ENCODE measurements at places on chromosomes 11 and 22.

- no peak for DNase-seq
These were observed 812.1 kb downstream of the TBC1D22A start for GRCh38 chr22:47574556-47574955.

- DNase-seq: no peak
These were observed 16.6 kb upstream of the AMPD3 start for GRCh38 chr11:10438458-10438857.

DNA sequence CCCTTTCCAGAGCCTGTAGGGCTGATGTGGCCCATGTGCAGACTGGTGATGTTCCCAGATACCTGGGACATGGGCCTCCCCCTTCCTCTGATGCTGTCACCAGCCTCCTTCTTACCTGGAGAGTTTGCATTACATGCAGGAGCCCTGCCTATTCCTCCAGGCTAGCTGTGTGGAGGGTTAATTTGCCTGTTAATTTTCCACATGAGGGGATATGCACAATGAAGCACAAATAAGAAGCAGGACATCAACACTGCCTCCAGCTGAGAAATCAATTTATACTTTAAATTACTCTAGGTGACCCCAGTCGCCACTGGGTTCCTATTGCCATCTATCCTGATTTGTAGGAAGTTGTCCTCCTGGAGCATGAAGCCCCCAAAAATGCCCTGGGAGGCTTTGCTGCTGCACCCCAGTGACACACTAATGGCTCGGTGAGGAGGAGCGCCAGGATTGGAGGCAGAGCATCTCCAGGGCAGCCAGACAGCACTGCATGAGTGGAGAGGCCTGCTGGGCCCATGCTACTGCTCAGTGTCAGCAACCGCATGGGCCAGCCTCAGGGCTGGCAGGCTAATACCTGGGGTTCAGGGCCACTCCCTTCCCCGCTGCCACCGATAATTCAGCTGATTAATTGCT, 101.6 kb upstream of the USP47 start:
- DNase-seq: no peak

DNA sequence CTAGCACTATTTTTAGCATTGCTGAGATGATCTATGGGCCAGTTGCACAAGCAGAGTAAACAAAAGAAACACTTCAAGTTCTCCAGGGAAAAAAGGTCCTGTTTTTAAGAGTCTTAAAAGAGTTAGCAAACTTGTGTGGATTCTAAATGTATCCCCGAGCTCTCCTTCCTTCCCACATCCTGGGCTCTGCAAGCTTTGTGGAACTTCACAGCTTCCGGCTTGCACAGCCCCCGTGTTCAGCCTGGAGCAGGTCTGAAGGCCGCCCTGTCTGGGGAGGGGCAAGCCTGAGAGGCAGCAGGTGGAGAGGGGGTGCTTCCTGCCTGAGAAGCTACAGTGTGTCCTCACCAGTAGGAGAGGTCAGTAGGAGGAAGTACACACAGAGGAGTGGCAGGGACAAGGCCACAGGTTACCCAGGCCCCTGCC, 35.1 kb upstream of the SUSD2 start:
- no peak for DNase-seq

DNA sequence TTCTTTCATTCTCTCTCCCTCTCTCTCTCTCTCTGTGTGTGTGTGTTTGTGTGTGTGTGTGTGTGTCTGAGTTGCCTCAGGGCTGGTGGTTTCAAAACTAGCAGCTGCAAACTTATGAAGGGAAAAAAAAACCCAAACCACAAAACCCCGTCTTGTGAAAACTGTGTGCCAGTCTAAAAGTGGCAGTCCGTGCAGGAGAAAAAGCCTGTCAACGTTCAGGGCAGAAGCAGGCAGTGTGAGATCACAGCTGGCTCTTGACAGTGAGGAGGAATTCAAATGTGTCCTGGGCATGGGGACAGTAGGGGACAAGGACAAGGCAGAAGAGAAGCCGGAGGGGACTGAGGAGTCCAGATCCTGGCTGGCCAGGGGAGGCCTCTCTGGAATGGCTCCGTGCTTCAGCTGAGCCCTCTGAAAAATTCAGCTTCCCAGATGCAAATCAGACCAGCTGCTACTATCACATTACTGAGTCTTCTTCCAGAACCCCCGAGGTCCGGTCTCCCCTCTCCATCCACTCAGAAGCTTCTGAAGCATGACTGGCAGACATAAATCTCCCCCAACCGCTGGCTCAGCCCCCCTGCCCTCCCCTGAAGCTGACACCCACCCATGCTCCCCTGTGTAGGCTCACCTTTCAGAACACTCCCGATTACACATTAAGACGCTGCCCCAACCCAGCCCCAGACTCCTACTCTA, 31.9 kb downstream of the FLI1 start:
- DNase-seq: peak; percentile 55

DNA sequence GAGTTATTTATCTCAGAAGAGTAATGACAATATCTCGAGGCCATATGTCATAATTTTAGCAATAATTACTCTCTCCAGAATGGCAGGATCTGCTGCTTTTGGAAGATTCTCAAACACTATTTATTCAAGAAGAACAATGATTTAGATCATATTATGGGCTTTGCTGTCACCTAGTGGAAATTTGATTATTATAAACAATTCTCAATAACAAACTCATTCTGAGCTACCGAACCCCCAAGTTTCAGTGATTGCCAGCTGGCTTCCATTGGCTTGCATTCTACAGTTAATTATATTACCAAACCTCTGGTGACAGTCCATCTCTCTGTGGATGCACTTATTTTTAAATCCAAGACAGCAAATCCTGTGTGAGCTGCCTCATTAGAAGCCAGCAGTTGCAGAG, 27.9 kb upstream of the SLC36A4 start:
- no peak for DNase-seq

DNA sequence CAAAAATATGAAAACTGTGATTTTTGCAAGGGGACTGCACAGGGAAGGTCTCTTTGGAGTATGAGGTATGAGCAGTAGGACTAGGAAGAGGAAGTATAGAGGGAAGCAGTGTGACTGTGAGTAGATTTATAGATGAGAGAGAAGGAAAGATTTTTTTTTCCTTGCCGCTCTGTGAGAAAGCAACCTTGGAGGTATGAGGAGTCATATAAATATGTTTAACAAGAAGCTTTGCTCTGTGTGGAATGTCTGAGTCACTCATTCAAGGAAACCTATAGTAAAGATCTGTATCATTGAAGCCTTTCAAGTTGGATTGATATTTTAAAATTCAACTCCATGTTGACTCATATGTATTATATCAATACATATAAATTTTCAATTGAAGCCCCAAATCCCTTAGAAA, 26.2 kb downstream of the DNHD1 start:
- no peak for DNase-seq

GRCh38 chr11:72543849-72544542, 109.7 kb upstream of the CLPB start:
- DNase-seq: no peak

DNA sequence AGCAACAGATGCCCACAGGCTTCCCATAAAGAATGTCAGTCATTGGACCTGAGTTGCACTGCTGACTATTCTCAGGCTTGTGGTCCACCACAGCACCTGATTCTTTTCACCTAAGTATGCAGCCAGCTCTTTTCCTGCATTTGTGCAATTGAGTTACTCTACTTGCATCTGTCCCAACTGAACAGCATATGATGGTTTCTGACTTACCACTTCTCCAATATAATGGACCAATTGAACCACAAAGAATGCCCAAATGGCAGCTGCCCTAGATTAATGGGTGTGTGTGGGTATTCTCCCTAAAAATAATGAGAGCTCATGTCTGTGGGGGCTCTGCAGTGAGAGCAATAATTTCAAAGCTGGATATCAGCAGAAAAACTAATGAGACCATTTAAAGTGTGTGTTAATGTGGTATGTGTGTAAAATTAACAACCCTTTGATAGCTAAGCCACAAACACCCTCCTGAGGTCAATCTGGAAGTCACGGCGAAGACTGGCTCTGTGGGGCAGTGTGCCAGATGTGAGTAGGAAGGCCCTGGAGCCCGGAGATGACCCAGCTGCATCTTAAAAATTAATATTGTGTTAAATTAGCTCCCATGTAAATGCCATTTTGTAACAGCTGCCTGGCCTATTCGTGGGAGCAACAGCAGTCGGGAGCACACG, 43.8 kb downstream of the SC5D start:
- DNase-seq: no peak

- no peak for DNase-seq
These were observed 83.9 kb downstream of the OR5AK2 start for GRCh38 chr11:57072640-57073039.

GRCh38 chr11:69231466-69232018, 62.4 kb upstream of the MYEOV start:
- no peak for DNase-seq

GRCh38 chr11:23252426-23252825, 392.2 kb upstream of the CCDC179 start:
- no peak for DNase-seq

DNA sequence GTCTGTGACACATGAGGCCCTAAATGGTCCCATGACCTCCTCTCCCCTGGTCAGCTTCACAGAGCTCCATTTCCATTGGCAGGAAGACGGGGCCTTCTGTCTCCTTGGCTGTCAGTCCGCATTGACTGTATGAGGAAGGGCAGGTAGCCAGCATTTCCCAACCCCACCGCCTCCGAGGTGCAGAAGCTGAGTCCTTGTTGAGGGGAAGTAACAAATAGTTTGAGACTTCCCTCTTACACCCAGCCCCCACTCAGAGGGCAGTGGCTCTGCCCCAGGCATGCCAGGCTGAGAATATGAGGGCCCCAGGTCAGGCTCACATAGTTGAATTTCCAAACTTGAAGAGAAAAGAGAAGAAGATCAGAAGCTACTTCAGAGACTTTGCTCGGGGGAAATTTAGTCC, 611.1 kb downstream of the BRD1 start:
- DNase-seq: no peak

DNA sequence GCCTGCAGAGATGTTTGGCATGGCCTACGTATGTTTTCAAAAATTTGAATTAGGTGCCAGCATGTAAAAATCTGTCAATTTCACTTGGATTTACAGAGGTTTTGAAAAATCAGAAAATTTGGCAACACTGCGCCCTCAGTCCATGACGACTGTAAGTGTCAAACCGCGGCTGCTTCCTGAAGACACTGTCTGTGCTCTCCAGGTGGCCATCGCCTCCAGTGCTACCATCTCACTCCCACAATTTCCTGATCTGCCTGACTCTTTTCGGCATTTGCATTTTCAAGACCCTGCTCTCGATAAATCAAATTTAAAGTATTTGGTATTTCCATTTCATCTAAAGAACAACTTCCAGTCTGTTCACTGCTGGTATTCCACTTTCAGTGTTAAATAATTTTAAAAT, 34.6 kb downstream of the VSIG10L2 start:
- no peak for DNase-seq

- no peak for DNase-seq
These were observed 58.8 kb downstream of the ARHGAP8 start for GRCh38 chr22:44811141-44811540.

GRCh38 chr22:29319072-29319471, 3.6 kb upstream of the RASL10A start:
- no peak for DNase-seq

DNA sequence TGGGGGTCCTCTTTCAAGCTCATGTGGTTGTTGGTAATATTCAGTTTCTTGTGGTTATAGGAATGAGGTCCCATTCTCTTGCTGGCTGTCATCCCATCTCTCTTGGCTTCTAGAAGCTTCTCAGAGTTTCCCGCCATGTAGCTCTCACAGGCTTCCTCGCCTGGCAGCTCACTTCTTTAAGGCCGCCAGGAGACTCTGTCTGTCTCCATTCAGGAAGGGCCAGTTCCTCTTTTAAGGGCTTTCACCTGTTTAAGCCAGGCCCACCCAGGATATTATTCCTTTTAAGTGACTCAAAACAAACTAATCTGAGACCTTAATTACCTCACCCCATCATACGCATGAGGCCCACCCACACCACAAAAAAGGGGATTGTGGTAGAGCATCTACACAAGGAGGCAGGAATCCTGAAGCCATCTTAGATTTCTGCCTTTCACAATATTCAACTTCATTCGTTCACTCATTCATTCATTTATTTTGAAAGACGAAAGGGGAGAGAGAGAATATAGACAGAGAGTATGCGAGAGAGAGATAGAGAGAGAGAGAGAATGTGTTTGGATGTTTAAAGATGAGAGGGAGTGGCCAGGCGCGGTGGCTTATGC, 42.3 kb upstream of the NECTIN1 start:
- no peak for DNase-seq

DNA sequence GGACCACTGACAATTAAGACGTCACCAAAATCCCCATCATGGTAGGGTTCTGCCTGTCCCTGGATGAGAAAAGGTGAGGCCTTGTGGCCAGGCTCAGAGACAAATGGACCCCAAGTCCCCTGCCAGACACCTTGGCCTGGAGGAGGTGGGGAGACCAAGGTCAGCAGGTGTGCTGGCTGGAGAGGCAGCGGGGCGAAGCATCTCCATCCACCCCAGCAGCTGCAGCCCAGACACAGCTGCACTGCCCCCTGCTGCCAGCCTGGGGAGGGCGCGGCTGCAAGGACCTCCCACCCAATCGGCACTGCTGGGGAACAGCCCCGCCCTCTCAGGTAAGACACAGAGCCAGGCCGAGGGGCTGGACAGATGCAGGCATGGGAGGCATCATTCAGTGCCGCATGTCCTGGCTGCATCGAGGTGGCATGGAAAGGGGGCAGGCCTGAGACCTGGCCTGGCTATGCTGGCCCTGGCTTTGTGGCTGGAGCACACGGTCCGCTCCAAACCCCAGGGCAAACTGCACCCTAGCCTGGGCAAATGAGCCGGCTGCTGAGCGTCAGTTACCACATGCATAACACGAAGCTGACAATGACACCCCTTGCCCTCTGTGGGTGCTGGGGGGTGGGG, 12.2 kb upstream of the MFNG start:
- peak; percentile 52 for DNase-seq

DNA sequence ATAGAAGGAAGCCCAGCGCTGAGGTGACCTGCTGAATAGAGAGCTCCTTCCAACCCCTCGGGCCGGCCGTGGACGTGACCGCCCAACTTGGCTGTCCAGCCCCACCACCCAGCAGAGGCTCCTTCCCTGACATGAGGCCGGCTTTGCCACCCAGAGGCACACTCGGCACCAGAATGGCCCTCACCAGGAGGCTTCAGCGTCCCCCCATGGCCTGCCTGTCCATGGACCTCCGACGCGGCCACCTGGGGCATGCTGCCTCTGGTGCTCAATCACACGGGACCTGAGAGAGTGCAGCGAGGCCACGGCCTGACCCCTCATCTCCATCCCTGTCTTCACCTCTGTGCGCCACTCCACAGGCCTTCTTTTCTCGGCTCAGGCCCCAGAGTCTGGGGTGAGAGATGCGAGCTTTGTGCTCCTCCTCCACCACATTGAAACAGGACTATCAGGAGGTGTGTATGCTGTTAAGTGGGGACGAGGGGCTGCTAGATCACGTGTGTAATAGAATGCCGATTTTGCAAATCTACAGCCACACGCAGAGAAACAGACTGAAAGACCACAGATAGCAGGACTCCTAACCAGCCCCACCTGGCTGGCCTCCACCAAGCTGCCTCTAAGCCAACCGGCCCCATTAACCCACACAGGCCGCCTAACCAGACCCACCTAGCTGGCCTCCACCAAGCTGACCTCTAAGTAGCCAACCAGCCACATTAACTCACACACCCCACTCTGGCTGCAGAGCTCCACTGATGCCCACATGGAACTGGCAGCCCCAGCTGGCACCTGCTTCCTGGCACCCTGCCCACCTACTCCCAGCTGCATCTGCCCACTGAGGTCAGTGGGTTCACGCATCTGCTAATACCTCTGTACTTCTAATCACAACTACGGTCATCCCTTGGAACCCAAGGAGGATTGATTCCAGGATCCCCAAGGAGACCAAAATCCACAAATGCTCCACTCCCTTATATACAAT, 20.7 kb downstream of the LINC01488 start:
- DNase-seq: no peak
